Fibroblast of skin of left quadriceps (primary cell): ENCODE measurements at places on chromosomes 2 and 18.

- no peak for DNase-seq
Measured at GRCh38 chr18:22324191-22325131, 93.3 kb downstream of the CTAGE1 start.

GRCh38 chr2:236503100-236503499 is 66.5 kb upstream of the ACKR3 start:
- DNase-seq = no peak

DNA sequence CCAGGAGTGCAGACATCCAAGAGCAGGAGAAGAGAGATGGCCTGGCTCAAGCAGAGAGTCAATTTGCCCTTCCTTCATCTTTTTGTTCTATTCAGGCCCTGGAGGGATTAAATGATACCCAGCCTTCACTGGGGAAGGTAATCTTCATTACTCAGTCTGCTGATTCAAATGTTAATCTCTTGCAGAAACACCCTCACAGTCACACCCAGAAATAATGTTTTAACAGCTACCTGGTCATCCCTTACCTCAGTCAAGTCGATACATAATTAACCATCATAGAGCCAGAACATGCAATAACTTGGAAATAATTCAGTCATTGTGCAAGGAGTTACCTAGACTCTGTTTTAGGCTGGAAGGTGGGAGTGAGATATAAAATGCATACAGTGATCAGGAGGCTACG is 163.7 kb upstream of the TNP1 start:
- no peak for DNase-seq

DNA sequence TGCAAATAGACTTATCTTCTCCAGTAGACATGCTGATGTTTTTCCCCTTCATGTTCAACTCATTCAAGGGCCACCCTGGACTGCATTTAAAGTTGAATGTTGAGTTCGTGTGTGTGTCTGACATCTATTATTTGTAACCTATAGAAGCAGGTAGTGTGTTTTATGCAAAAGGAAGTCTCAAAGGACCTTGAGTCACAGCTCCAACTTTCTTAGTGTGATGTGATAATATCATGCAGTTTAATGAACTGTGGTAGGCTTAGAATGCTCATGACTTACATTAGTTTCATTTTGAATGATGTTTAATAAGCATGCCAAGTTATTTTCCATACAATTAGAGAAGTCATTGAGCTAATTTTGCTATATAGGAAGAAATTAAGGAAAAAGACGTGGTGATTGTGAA is 67.9 kb downstream of the CERS6 start:
- DNase-seq = no peak
